ENCODE measurements at places on chromosomes 12 and 14.

GRCh38 chr14:38282936-38283335, 27.0 kb upstream of the CLEC14A start:
- DNase-seq, result no peak

DNA sequence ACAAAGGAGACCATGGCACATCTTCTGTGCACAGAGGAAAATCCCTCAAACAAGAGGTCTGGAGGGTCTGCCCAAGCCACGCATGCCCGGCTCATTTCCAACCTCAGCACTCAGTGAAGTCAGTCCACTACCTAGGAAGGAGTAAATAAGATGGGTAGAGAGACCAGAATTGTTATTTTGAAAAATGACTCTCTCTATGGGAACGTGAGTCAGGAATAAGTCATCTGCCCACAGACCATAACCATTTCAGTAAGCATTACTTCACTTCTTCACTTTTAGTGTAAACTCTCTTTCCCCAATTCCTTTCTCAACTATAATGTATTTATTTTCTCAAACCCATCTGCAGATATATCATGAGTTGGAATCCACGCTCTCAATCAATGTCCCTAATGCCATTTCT, 1039.9 kb upstream of the USP15 start:
- no peak for DNase-seq

DNA sequence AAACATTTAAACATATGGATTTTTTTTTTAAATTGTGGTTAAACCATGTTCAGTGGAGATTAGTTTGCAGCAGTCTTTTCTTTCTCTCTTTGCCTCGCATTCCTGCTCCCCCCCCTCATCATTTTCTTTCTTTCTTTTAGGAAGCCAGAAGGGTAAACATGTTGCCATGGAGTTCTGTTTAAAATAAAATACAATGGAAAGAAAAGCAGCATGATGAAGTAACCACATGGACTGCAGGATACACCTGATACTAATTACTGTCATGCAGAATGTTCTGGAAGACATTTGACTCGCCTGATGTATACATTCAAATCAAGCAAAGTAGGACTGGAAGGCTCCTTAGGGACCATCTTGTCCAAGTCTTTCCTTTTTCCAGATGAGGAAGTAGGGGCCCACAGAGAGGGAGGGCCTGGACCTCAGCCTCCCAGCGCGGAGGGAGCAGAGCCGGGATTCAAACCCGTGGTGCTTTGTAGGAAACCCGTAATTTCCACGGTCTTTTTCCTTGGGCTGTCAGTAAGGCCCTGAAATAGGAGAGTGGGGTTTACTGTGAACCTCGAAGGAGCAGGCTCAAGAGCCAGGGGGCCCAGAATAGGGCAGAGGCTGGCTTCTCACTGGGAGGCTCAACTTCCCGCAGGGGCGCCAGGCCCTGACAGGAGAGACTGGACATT, 2.4 kb upstream of the MEG3 start:
- no peak for DNase-seq

GRCh38 chr12:84585776-84586395, 326.7 kb downstream of the SLC6A15 start:
- DNase-seq, result no peak

DNA sequence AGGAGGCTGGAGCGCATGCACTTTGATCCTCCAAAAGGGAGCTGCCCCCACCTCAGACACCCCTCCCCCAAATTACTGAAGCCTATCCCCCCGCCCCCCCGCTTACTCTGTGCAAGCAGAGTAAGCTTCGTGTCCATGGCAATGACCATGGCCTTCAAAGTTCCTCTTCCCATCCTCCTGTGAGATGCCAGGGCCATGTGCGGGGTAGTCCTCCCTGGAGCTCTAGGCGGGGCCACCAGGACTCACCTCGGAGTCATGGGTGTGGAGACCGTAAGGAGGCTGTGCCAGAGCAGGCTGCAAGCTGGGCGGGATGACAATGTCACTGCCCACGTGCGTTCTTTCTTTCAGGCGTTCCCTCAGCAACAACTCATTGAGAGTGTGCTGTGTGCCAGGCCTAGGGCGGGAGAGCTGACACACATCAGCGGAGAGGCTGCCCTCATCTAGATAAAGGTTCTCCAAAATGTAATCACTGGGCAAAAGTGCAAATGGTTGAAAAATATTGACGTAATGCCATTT, 66.8 kb downstream of the C14orf132 start:
- no peak for DNase-seq

GRCh38 chr14:96097752-96098151, 58.6 kb downstream of the C14orf132 start:
- DNase-seq, result no peak

All from SK-N-DZ (cell line).